Activated CD4-positive, alpha-beta T cell treated with anti-CD3 and anti-CD28 coated beads for 36 hours (primary cell): ENCODE measurements at places on chromosomes 3 and 15. TPM values are rescaled to one million over a fixed set of nuclear protein-coding genes. Genes with fewer than 3 reads are reported as not detected.

DNA sequence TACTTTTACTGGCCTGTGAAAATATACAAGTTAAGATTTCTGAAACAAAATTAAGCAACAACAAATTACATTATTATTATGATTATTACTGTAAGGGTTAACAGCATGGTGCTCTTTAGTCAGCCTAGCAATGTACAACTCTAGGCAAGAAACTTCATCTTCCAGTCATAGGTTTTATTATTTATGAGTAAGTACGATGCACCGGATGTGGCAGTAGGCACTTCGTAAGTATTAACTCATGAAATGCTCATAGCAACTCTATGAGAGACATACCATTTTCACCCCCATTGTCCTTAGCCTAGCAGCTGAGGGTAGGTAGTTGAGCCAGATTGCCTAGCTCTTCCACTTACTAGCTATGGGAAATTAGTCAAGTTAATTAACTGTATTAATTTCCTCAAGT lies 68.0 kb upstream of the PTPRG start:
- DNase-seq: no peak
- no peaks in the 10 kb centered on the region for H3K36me3 ChIP-seq
- H3K27me3 ChIP-seq: peaks cover 3% of the 10 kb centered on the region
- no peak overlapping the region for H3K27ac ChIP-seq
- no peaks in the 10 kb centered on the region for H3K4me1 ChIP-seq

GRCh38 chr15:81255315-81255957 lies 58.8 kb downstream of the IL16 start:
- peaks cover 12% of the 10 kb centered on the region for H3K27me3 ChIP-seq
- no peak overlapping the region for H3K4me3 ChIP-seq
- DNase-seq: no peak
- no peaks in the 10 kb centered on the region for H3K36me3 ChIP-seq
- no peaks in the 10 kb centered on the region for H3K4me1 ChIP-seq
- H3K27ac ChIP-seq: no peak overlapping the region

- DNase-seq: no peak
- no peak overlapping the region for H3K4me3 ChIP-seq
- no peaks in the 10 kb centered on the region for H3K4me1 ChIP-seq
- H3K27ac ChIP-seq: no peak overlapping the region
- H3K27me3 ChIP-seq: no peaks in the 10 kb centered on the region
Observed at GRCh38 chr3:58711871-58712270, 45.3 kb upstream of the FAM3D start.

- DNase-seq: no peak
- no peaks in the 10 kb centered on the region for H3K4me1 ChIP-seq
- H3K27ac ChIP-seq: no peak overlapping the region
- no peaks in the 10 kb centered on the region for H3K27me3 ChIP-seq
- peaks cover 3% of the 10 kb centered on the region for H3K36me3 ChIP-seq
- H3K4me3 ChIP-seq: no peak overlapping the region
Observed at GRCh38 chr3:160842021-160843005, 86.3 kb downstream of the PPM1L start.

Gene CLRN1
- not detected for total RNA-seq

- no peaks in the 10 kb centered on the region for H3K4me1 ChIP-seq
- DNase-seq: no peak
- no peak overlapping the region for H3K27ac ChIP-seq
- H3K36me3 ChIP-seq: no peaks in the 10 kb centered on the region
- H3K27me3 ChIP-seq: no peaks in the 10 kb centered on the region
- no peak overlapping the region for H3K4me3 ChIP-seq
Observed at GRCh38 chr15:27278761-27279160, 307.8 kb downstream of the GABRG3 start.

DNA sequence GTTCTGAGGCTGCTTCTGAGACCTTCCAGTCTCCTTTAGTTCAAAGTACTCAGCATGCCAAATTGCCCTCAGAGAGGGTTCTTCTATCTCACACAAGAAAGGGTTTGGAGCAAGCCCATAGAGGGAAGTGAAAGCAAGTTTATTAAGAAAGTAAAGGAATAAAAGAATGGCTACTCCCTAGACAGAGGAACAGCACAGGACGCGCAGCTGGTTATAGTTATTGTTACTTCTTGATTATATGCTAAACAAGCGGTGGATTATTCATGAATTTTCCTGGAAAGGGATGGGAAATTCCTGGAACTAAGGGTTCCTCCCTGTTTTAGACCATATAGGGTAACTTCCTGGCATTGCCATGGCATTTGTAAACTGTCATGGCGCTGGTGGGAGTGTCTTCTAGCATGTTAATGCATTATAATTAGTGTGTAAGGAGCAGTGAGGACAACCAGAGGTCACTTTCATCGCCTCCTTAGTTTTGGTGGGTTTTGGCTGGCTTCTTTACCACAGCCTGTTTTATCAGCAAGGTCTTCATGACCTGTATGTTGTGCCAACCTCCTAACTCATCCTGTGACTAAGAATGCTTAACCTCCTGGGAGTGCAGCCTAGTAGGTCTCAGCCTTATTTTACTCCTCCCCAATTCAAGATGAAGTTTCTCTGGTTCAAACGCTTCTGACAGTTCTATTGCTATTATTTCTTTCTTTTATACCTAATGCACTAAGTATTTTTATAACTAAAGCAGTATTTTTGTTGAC lies 26.3 kb downstream of the SCN11A start:
- H3K27ac ChIP-seq: no peak overlapping the region
- no peaks in the 10 kb centered on the region for H3K36me3 ChIP-seq
- no peaks in the 10 kb centered on the region for H3K4me1 ChIP-seq
- no peak overlapping the region for H3K4me3 ChIP-seq
- no peak for DNase-seq

Gene C2CD4A
- 0.73 TPM for total RNA-seq

Gene FBXO40
- not detected for total RNA-seq

GRCh38 chr3:66261355-66261754 lies 40.6 kb downstream of the SLC25A26 start:
- peak overlapping the region; percentile 19 for H3K27ac ChIP-seq
- no peak for DNase-seq
- H3K4me1 ChIP-seq: peaks cover 2% of the 10 kb centered on the region
- peaks cover 28% of the 10 kb centered on the region for H3K36me3 ChIP-seq

DNA sequence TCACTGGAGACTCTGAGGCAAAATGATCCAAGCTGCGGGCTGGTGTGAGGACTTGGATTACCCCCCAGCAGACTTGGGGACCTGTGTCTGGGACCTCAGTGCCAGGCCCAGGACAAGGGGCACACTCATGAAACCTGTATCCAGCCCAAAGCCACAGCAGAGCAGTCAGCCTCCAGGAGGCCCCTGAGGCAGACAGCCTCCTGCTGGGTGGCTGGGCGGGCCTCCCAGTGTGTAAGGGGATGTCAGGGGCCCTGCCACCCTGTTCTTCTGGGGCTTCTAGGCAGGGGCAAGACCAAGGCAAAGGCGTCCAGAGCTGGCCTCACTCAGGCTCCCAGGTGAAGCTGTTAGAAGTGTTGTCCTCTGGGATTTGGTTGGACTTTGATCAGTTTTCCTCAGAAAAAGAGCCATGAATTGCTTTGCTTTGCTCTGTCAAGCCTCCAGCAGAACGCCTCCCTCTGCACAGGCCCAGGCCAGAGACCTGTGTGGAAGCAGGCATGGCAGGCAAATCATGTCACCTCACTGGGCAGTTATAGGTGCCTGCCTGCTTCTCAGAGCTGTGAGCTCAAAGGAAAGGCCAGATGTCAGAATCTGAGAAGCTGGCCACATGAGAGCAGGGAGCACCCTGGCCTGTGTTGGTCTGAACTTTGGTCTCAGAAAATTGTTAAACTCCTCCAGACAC lies 77.4 kb downstream of the SMAD6 start:
- H3K27ac ChIP-seq: no peak overlapping the region
- H3K36me3 ChIP-seq: no peaks in the 10 kb centered on the region
- no peaks in the 10 kb centered on the region for H3K4me1 ChIP-seq
- no peaks in the 10 kb centered on the region for H3K27me3 ChIP-seq
- no peak overlapping the region for H3K4me3 ChIP-seq
- no peak for DNase-seq

- peaks cover 2% of the 10 kb centered on the region for H3K27me3 ChIP-seq
- no peak for DNase-seq
- H3K4me1 ChIP-seq: peaks cover under 1% of the 10 kb centered on the region
- no peak overlapping the region for H3K4me3 ChIP-seq
Observed at GRCh38 chr3:127555108-127555507, 35.4 kb downstream of the TPRA1 start.

- H3K27me3 ChIP-seq: no peaks in the 10 kb centered on the region
- H3K27ac ChIP-seq: no peak overlapping the region
- no peaks in the 10 kb centered on the region for H3K4me1 ChIP-seq
- H3K4me3 ChIP-seq: no peak overlapping the region
- H3K36me3 ChIP-seq: no peaks in the 10 kb centered on the region
Observed at GRCh38 chr3:41092844-41093243, 106.5 kb upstream of the CTNNB1 start.

GRCh38 chr3:99927671-99928457 lies 110.2 kb downstream of the CMSS1 start:
- H3K4me3 ChIP-seq: no peak overlapping the region
- no peak for DNase-seq
- H3K27ac ChIP-seq: no peak overlapping the region
- H3K27me3 ChIP-seq: no peaks in the 10 kb centered on the region
- H3K4me1 ChIP-seq: no peaks in the 10 kb centered on the region

- no peaks in the 10 kb centered on the region for H3K27me3 ChIP-seq
- H3K4me3 ChIP-seq: no peak overlapping the region
- H3K36me3 ChIP-seq: peaks cover 4% of the 10 kb centered on the region
- peaks cover 32% of the 10 kb centered on the region for H3K4me1 ChIP-seq
- no peak for DNase-seq
- H3K27ac ChIP-seq: no peak overlapping the region
Observed at GRCh38 chr15:50145451-50145872, 26.4 kb upstream of the ATP8B4 start.

GRCh38 chr15:38545179-38545578 lies 19.4 kb downstream of the RASGRP1 start:
- no peaks in the 10 kb centered on the region for H3K27me3 ChIP-seq
- peaks cover 80% of the 10 kb centered on the region for H3K36me3 ChIP-seq
- DNase-seq: no peak
- peak overlapping the region; percentile 53 for H3K27ac ChIP-seq

Gene SLC12A1
- total RNA-seq: not detected

Gene ROBO2
- not detected for total RNA-seq

- H3K27me3 ChIP-seq: no peaks in the 10 kb centered on the region
- no peaks in the 10 kb centered on the region for H3K36me3 ChIP-seq
- no peaks in the 10 kb centered on the region for H3K4me1 ChIP-seq
Observed at GRCh38 chr3:27105904-27106303, 263.3 kb downstream of the NEK10 start.

Gene PGBD4
- 2.3 TPM for total RNA-seq

DNA sequence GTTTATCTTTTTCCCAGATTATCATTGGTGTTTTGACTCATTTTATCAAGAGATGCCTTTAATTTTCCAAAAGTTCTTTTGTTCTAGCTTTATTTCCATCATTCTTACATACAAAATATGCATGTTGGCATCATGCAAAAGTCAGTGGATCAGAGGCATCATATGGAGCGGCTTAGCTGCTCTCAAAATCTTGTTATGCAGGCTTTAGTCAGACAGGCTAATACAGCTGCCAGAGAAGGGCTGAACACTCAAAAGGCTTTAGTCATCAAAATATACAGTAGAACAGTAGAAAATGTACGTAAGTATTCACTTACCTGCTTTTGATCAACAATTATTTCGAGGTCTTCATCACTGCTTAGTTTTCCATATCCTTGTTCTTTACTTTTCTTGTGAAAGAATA lies 65.5 kb downstream of the PEX5L start:
- H3K27ac ChIP-seq: no peak overlapping the region
- H3K27me3 ChIP-seq: peaks cover 15% of the 10 kb centered on the region
- peaks cover 10% of the 10 kb centered on the region for H3K4me1 ChIP-seq
- no peak for DNase-seq
- H3K36me3 ChIP-seq: no peaks in the 10 kb centered on the region

DNA sequence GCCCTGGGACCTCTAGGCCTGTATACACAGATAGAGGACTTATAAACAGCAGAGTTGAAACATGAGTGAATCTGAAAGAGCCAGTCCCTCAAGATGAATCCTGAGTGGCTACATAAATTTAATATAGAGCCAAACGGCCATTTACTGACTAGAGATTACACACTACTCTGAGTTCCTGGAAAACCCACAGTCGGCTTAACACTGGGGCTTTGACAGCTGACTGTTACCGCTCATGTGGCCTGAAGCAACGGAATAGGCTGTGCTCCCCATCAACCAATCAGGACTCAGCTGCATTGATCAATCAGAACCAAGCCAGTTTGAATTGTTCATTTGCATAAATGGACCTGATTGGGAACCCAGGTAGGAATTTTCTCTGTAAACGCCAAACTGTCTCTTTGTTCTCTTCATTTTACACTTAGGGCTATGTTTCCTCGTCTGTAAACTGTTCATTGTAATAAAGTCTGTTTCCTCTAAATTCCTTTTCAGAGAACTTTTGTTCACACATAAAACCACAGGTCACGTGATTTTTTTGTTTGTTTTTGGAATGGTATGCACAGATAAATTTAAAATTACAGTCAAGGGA lies 40.5 kb downstream of the CCNL1 start:
- DNase-seq: peak; percentile 55
- H3K36me3 ChIP-seq: no peaks in the 10 kb centered on the region
- H3K27me3 ChIP-seq: no peaks in the 10 kb centered on the region
- H3K4me1 ChIP-seq: peaks cover 14% of the 10 kb centered on the region

Gene CPA3
- total RNA-seq: not detected

Gene SH2D7
- not detected for total RNA-seq

Gene UROC1
- total RNA-seq: not detected

DNA sequence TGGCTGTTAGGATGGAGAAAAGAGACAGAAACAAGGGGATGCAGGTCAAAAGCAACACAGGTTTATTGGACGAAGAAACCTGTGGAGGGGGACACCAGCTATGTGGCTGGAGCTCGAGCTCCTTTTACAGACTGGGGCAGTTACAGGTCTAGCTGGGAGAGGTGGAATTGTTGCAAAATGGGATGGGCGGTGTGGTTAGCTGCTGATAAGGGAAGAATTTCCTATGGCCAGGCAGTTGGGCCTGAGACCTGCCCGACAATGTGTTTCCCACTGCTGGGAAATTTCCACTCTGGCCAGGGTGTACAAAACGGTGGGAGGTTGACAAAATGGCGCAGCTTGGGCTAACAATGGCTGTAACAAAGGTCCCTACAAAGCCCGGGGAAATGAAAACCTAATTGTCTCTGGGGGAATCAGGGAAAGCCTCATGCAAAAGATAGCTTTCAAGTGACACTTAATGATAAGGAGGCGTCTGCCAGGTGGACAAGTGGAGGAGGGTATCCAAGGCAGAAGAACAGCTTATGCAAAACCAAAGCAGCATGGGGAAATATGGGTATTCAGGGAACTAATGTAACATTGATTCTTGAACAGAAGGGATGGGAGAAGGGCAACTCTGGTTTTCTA lies 137.4 kb upstream of the SGO1 start:
- no peaks in the 10 kb centered on the region for H3K36me3 ChIP-seq
- no peaks in the 10 kb centered on the region for H3K4me1 ChIP-seq
- H3K27ac ChIP-seq: no peak overlapping the region
- no peak for DNase-seq
- H3K4me3 ChIP-seq: no peak overlapping the region
- no peaks in the 10 kb centered on the region for H3K27me3 ChIP-seq

DNA sequence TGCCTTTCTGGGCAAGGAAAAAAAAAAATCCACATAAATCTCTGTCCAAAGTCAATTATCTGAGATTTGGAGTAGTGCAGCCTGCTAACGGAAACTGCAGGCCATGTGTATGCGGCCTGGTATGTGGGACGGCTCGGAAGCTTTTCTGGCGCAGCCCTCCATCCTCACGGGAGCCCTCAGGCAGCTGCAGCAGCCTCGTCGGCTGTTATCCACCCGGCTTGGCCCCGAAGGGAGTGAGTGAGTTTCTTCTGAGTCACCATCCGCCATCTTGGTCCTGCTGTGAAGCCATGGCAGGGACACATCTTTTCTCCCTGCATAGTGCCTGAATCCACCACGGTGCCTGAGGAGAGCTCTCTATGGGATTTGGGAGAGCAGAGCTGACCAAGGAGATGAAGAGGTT lies 62.8 kb downstream of the POLR2M start:
- H3K4me1 ChIP-seq: peaks cover 10% of the 10 kb centered on the region
- no peaks in the 10 kb centered on the region for H3K36me3 ChIP-seq
- H3K27ac ChIP-seq: no peak overlapping the region
- no peak overlapping the region for H3K4me3 ChIP-seq
- DNase-seq: no peak
